Esophagus mucosa (tissue), 1 donor: ENCODE measurements at places on chromosomes 13 and 19. TPM values are rescaled to one million over a fixed set of nuclear protein-coding genes. Genes with fewer than 3 reads are reported as not detected.
A peak's percentile ranks its signal among the peaks of the same experiment; 100 is the strongest.

Gene NHLRC3
- total RNA-seq = 7.6 TPM

- ATAC-seq = no peak
Observed at GRCh38 chr19:30969591-30969990, 379.6 kb downstream of the TSHZ3 start.

DNA sequence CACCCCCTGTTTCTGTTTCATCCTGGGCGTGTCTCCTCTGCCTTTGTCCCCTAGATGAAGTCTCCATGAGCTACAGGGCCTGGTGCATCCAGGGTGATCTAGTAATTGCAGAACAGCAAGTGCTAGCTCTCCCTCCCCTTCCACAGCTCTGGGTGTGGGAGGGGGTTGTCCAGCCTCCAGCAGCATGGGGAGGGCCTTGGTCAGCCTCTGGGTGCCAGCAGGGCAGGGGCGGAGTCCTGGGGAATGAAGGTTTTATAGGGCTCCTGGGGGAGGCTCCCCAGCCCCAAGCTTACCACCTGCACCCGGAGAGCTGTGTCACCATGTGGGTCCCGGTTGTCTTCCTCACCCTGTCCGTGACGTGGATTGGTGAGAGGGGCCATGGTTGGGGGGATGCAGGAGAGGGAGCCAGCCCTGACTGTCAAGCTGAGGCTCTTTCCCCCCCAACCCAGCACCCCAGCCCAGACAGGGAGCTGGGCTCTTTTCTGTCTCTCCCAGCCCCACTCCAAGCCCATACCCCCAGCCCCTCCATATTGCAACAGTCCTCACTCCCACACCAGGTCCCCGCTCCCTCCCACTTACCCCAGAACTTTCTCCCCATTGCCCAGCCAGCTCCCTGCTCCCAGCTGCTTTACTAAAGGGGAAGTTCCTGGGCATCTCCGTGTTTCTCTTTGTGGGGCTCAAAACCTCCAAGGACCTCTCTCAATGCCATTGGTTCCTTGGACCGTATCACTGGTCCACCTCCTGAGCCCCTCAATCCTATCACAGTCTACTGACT, at the start of gene KLK3:
TSS of gene KLK3 (plus strand) at position 280 of the 775 bp plus-strand sequence. CDS start at position 321, 41 bp downstream.
- ATAC-seq = peak; percentile 12

DNA sequence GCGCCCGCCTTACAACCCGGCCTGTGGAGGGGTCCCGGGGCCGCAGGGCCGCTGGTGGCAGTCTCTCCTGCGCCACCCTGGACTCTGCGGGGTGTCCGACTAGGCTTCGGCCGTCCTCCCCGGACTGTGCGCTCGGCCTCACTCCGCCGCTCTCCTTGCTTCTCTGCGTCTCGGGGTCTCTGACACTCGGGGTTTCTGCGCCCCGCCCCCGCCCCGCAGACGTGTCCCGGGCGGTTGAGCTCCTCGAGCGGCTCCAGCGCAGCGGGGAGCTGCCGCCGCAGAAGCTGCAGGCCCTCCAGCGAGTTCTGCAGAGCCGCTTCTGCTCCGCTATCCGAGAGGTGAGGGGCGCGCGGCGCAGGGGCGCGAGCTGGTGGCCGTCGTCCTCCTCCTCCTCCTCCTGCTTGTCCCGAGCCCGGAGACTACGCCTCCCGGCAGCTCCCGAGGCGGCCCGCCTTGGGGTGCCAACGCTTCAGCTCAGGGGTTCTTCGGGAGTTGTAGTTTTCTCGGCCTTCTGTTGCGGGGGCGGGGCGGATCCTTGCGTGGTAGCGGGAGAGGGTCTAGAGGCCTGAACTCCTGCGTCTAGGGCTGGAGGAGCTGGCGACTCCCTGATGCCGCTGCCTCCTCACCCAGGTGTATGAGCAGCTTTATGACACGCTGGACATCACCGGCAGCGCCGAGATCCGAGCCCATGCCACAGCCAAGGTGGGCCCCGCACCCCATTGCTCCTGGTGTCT, 627 bp downstream of the LIN7B start:
- ATAC-seq = no peak

- ATAC-seq = no peak
Observed at GRCh38 chr13:113458253-113459065, 5.2 kb upstream of the ADPRHL1 start.

Gene LGALS4
- 0.40 TPM for total RNA-seq
